ENCODE measurements at places on chromosomes 2 and 18.
A peak's percentile ranks its signal among the peaks of the same experiment; 100 is the strongest.

DNA sequence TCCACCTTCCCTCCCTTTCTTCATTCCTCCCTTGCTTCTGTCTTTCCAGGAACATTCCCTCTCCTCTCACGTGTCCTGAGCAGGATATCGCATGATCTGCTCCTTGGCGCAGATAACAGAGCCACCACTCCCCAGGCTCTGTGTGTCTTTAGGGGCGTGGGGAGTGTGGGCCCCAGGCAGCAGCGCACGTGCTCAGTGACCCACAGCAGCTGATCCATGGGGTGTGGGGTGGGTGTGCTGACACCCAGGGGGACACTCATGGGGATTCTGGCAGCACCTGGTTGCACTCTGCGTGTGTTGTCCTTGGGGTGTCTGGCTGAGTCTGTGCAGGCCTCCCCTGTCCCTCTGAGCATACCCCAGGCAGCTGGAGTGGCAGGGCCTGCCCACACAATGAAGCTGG is 9.9 kb upstream of the FOSL2 start:
- no peak for DNase-seq

DNA sequence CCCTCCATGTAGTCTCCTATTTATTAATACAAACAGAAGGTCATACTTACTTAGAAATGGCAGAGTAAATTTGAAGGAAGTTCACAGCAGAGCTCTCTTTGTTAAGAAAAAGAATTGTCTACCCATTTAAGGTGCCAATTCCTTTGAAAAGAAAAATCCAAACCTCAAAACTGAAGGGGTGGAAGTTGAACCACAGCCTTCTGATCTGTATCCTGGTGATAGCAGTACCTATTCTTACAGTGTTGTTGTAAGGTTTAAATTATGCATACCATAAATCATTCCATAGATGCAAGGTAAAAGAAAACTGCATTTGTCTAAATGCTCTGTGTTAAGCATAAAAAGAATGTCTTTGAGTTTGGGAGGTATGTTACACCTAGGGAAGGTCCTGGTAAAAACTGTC is 47.6 kb downstream of the COBLL1 start:
- no peak for DNase-seq

DNA sequence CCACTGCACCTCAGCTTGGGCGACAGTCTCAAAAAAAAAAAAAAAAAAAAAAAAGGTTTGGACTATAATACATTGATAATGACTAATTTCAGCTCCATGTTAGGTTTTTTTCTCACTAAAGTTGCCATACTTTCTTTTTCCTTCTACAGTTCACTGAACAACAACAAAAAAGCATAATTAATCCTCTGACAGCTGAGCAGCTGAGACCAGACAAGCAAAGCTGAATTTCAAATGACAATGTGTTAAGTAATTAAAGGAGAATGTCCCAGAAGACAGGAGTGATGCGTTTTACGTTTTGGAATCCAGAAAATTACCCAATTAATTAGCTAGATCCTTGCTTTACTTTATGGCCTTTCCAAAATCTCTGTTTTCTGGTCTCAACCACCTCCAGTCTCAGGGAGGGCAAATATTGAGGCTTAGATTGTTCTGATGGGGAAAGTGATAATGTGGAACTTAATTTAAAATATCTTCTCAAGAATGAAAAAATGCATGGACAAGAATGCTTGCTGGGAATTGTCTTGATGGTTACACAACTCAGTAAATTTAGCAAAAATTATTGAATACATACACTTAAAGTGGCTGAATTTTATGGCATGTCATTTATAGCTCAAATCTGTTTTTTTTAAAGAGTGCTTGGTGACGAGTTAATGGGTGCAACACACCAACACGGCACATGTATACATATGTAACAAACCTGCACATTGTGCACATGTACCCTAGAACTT is 17.4 kb upstream of the RMDN2 start:
- no peak for DNase-seq

- DNase-seq = no peak
These were observed 85.1 kb downstream of the LONRF2 start for GRCh38 chr2:100237163-100237562.

- DNase-seq = no peak
These were observed 92.3 kb upstream of the UPP2 start for GRCh38 chr2:158009399-158009798.

DNA sequence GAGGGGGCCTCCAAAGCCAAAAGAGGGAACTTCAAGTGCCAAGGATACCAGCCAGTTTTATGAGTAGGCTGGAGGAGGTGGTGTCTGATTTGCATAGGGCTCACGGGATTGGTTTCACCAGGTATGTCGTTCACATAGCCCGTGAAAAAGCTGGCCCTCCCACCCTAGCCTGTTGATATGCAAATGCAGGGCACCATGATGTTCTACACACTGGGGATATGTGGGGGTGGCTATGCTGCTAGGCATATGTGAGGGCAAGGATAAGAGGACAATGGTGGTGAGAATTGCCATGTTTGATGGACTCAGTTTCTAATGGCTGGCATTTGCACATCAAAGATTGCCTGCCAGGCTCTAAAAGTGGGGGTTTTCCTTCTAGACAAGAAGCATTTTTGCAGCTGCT is 378.6 kb downstream of the DPP10 start:
- DNase-seq = no peak

- no peak for DNase-seq
These were observed 60.2 kb downstream of the LYPD6B start for GRCh38 chr2:149098701-149099100.

- DNase-seq = peak; percentile 5
These were observed 1.2 kb upstream of the MZT2A start for GRCh38 chr2:131493199-131493968.

GRCh38 chr2:75846683-75847190 is 136.0 kb upstream of the GCFC2 start:
- no peak for DNase-seq

GRCh38 chr2:141554810-141555209 is 576.0 kb downstream of the LRP1B start:
- DNase-seq = no peak

- DNase-seq = no peak
These were observed 10.4 kb upstream of the ST8SIA5 start for GRCh38 chr18:46767217-46767616.

DNA sequence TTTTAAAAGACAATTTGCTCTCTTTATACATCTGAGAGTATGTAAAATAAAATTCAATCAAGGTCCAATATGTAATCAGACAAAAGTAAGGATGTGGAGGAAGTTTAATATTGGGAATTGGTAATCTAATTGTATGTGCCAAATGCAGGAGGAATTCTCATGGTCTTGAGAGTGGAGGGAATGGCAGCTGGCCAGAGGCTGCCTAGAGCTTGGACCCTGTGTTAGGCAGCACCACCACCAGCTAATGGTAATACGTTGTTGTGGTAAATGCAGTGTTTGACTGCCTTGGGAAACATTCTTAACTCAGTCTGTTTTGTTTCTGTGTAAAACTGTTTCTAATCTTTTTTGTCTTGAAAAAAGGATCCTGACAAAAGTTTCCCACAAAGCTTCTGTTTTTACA is 30.0 kb downstream of the GALNT1 start:
- DNase-seq = no peak

DNA sequence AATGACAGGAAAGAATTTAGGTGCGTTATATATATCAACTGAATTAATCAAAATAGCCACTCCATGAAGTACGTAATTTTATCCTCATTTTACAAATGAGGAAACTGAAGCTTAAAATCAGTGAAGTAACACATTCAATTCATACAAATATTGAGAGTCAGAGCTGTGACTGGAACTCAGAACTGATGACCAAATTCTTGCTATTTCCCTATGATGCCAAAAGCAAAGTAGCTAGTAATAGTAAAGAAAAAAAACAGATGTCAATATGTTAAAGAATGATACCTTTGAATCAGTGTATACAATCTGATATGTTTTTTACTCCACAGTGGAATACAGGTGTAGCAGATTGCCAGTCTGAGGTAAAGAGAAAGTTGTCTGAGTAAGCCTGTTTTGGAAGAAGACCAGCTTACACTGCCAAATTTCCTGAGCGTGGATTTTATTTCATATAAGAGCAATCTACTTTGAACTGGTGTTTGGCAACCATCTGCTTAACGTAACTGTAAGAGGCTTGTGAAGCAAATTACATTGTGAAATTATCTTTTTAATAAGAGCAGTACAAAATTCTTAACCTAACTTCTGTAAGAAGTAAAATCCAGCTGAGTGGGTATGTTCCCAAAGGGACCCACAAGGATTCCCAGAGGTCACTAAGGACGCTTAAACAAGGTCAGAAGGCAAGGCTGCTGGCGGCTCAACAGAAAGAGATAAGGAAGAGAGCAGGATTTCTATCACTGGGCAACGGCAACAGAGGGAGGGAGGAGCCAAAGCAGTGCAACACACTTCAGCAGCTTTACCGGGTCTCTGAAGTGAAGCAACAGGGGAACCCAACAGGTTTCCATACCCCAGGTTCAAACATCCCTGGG is 85.6 kb downstream of the IKZF2 start:
- DNase-seq = no peak

DNA sequence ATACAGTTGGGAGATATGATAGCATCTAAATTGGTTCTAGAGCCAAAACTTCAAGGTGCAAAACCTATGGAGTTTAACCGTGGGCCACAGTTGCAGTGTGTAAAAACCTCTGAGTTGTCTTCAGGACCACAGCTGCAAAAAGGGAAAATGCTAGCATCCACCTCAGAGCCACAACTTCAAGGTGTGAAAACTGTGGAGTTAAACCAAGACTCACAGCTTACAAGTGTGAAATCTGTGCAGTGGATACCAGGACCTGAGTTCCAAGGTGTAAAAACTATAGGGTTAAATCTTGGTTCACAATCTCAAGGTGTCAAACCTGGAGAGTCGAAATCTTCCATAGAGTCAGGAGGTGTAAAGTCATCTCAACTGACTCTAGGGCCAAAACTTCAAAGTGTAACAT is 10.4 kb upstream of the ZNF512 start:
- no peak for DNase-seq

- peak; percentile 9 for DNase-seq
These were observed 32.9 kb upstream of the CCDC93 start for GRCh38 chr2:118046634-118047210.

- DNase-seq = no peak
These were observed 518.9 kb upstream of the RAB6C start for GRCh38 chr2:129460299-129461198.

- DNase-seq = no peak
These were observed 41.4 kb upstream of the EHBP1 start for GRCh38 chr2:62663920-62664795.

DNA sequence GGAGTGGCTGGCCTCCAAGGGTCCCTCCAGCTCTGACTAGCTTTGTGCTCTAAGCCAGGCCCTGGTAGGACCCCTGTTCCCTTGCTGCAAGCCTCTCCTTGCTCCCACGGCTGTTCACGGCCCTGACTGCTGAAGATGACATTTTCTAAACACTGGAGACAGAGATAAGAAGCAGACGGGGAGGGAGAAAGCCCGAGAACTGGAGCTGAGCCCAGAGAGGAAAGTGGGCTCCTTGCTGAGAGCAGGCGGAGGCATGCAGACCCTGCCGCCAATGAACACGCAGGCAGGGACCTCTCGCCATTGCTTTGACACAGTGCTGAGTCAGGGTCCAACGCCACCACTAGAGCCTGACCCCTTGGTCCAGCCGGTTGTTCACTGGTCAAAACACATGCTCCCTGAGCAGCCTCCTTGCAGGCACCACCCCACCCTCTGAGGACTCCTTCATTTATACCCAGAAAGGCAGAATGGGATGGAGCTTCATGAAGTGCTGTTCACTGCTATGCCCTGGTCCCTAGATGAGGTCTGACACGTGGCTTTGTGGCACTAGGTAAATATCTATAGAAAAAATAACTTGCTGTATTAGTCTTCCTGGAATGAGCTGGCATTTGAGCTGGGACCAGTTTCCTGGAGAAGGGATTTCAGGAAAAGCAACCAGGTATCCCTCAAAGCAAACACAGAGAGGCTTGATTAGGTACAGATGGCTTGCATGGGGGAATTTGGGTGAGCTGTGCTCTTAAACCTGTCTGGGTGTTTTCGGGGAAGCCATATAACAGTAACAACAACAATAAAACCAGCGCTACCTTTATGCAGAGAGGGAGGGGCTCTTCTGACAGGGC is 65.7 kb downstream of the MCFD2 start:
- no peak for DNase-seq

- no peak for DNase-seq
These were observed 4.8 kb downstream of the STON1 start for GRCh38 chr2:48534781-48535180.

- no peak for DNase-seq
These were observed 1065.8 kb upstream of the SLC39A10 start for GRCh38 chr2:194591192-194591591.

- no peak for DNase-seq
These were observed 495.6 kb upstream of the ZEB2 start for GRCh38 chr2:145015561-145015960.

- DNase-seq = no peak
These were observed 105.1 kb downstream of the TTC27 start for GRCh38 chr2:32732912-32733472.

- DNase-seq = no peak
These were observed 115.5 kb downstream of the KCTD1 start for GRCh38 chr18:26432651-26433424.

GRCh38 chr2:194559964-194560363 is 1097.1 kb upstream of the SLC39A10 start:
- no peak for DNase-seq

GRCh38 chr18:28494151-28494550 is 317.2 kb upstream of the CDH2 start:
- DNase-seq = no peak

GRCh38 chr2:38508311-38509039 is 94.3 kb downstream of the HNRNPLL start:
- peak; percentile 87 for DNase-seq

- no peak for DNase-seq
These were observed 66.1 kb downstream of the C18orf54 start for GRCh38 chr18:54423831-54424230.

- no peak for DNase-seq
These were observed 352 bp upstream of the HOXD12 start for GRCh38 chr2:176099159-176099727.

GRCh38 chr2:197296835-197297234 is 13.7 kb downstream of the ANKRD44 start:
- no peak for DNase-seq

- no peak for DNase-seq
These were observed 60.6 kb upstream of the DARS1 start for GRCh38 chr2:136045835-136046570.

DNA sequence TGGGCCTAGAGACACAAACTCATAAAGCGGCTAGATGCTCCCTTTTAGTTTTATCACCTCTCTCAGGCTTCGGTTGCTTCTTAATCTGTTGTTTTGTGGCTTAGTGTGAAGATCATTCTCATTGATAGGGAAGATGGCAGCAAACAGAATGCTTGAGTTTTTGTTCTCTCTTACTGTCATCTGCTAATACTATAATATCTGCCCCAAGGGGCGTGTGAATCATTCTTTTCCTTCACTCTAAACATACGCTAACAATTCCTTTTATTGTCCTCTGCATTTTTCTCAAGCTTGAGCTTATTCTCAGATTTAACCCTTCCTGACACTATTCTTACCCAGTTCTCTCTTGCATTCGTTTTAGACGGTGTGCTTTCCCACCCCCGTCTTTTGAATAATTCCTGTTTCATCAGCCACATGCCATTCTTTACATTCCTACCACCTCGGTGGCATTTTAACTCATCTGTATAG is 323.9 kb upstream of the NRP2 start:
- no peak for DNase-seq
